ENCODE measurements at places on chromosomes 12 and 14.

DNA sequence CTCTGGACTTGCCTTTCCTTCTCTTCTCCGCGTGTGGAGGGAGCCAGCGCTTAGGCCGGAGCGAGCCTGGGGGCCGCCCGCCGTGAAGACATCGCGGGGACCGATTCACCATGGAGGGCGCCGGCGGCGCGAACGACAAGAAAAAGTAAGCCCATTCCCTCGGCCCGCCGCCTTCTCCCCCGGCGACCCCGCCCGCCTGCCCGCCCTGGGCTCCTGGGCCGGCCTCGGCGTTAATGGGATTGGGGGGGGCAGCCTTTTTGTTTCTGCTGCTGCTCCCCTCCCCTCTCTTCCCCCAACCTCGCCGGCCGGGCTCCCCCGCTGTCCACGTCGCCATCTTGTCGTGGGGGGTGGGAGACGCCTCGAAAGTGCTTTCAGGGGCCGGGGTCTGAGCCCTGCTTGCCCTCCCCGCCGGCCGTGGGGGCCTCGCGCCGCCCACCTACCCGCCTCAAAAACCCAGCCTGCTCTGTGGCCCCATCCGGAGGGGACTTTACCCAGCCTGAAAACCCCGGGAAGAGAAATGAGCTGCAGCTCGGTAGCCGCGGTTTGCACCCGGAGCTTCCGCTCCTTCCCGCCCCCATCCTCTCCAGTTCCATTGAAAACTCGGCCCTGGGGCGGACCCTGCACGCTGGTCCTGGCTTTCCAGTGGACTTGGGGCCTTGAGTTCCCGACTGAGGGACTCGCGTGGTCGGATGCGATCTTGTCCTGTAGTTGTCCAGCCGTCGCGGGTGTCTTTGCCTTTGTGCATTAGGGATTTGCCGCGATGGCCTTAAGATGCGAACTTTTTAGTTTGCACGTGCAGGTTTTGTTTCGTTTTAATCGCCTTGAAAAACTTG is 598 bp downstream of the HIF1A start:
- DNase-seq = peak; percentile 4

DNA sequence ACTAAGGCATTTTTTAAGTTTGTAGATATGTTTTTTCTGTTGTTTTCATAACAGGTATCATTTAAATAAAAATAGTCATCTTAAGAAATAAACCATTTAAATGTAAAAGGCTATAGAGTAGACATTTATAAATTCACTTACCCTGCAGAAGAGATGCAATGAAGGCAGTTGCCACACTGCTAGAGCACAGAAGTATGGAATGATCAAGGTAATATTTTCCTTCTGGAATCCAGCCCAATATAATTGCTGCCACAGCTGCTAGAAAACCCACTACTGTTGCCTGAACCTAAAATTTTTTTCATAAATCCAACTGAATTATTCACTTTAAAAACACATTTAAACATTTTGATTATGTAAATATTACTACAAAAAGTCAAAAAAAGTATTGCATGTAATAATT is 69.2 kb downstream of the SLC41A2 start:
- DNase-seq = no peak

DNA sequence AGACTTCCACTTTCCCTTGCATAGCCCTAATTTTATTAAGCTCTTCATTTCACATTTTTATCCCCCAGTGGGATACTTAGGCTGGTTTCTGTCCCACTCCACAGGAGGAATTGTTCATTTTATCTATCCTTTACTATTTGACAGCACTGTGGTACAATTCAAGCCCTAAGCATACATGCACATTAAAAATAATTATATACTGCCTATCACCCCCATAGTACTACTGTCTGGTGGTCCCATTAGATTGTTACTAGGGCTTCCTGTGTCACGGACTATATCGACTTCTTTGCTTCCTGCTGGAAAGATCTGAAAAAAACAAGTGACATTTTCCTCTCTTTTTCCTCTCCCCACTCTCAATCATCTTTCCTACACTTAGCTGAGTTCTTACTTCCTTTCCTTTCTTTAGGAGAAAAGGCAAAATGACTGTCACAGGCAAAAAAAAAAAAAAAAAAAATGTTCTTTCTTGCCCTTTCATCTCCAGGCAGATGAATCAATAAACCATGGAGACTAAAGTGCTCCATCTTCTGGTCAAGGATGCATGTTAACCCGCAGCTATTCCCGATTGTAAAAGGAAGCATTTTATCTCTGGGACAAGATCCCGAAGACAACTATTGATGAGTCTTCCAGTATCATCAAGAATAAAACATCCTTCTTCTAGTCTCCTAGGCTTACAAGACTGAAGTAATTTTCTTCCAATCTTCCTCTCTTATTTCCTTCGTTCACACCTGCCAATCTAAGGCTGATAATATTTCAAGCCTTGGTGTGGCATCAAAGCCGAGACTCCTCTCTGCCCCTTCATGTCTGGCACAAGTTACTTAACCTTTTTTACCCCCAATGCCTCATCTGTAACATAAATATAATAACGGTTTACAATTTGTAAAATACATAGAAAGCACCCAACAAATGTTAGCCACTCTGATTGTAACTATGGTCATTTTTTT is 94.4 kb upstream of the PLEKHG7 start:
- DNase-seq = no peak

DNA sequence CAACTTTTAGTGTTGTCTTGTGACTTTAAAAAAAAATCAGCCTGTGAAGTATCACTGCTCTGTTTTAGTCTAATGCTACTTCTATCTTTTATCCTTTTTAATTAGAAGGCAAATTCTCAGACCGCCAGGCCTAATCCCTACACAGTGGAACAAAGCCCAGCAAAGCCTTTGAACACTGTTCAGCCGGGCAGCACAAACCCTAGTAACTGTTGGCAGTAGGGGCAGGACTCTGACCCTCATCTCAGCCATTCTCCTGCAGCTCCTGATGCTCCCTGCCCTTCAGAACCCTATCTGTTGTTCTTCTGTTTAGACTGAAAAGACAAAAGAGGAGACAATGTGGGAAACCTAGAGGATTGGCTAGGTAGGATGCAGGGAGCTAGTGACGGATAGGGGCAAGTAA is 78.0 kb upstream of the OTX2 start:
- no peak for DNase-seq

DNA sequence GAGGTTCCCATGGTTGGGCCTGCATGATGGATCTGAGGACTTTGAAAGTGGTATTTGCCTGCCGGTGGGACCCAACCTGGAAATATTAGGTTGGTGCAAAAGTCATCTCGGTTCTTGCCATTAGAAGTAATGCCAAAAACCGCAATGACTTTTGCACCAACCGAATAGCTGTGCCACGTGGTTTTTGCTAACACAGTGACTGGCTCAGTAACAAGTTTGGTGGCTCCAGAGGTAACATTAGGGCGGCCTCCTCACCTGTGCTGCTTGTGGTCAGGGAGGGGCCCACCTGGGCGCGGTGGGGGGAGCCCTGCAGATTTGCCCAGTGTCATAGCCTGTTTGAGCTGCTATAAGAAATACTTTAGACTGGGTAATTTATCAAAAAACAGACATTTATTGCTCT is 1.8 kb downstream of the BDKRB2 start:
- no peak for DNase-seq

DNA sequence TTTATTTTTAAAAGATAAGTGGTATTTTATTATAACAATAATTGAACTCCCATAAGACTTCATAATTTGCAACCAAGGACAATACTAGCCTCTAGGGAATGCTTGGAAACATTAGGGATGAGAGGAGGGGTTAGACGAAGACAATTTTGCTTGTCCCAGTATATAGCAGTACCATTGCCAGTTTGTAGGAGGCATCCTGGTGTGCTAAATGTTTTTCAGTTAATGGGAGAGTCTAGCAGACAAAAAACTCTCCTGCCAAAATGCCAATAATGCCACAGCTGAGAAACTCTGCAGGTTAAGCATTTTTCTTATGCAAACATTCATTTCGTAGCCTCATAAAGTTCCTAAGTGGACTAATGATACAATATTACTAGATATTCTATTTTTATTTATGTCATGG is 38.1 kb downstream of the RASSF9 start:
- no peak for DNase-seq

Data from stimulated activated CD8-positive, alpha-beta memory T cell treated with anti-CD3 and anti-CD28 coated beads, Interleukin-7, amount 100 ng/mL, for 1 hour (primary cell).